NCI-H345 (cell line): ENCODE measurements at places on chromosomes 4 and X.

DNA sequence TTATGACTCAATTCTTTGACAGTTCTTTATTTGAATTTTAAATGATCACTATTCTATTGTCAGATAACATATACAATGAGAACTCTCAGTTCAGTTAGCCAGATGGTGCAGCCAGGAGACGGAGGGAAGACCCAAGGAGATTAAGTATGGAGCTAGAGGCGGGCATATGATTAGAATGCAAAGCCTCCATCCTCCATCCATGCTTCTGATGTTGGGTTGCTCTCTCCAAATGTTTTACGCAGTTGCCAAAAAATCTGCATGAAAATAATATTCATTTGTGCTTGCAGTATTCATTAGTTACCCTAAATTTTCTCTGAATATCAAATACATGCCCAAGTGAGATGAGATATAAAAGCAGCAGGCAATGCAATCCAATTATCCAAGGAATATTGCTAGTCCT lies 874.8 kb downstream of the C4orf33 start:
- DNase-seq = no peak

DNA sequence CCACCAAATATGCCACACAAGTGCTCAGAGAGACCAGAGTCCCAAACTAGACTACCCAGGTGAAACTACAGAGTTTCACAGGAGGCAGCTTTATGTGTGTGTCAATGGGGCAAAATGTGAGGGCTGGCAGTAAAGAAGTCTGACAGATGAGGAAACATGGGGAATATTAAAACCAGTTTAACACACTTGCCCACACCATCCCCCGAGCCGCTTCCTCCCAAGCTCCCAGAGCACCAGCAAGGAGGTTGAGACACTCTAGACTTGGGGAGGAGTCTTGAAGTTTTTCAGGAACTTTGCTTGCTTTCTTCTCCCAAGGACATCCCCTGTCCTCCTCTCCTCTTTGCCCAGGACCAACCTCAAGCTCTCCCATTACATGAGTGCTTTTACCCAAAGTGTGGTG lies 94.7 kb upstream of the SPRY1 start:
- no peak for DNase-seq

GRCh38 chrX:25596921-25597320 lies 541.2 kb upstream of the MAGEB18 start:
- DNase-seq = no peak

DNA sequence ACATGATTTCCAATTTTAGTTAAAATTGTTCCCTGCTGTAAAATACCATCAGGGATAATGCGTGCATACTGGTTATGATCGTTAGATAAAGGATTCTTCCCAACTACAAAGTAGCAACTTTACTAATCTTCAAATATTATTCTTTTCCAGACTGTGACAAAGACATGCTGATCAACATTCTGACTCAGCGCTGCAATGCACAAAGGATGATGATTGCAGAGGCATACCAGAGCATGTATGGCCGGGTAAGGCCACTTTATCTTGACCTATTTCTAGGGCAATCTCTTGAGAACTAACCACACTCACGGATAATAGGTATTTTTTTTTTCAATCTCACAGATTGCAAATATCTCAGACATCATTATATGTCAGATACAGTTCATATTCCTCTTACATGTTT lies 47.0 kb downstream of the ANXA10 start:
- no peak for DNase-seq

GRCh38 chr4:151745481-151746231 lies 15.2 kb downstream of the GATB start:
- no peak for DNase-seq

DNA sequence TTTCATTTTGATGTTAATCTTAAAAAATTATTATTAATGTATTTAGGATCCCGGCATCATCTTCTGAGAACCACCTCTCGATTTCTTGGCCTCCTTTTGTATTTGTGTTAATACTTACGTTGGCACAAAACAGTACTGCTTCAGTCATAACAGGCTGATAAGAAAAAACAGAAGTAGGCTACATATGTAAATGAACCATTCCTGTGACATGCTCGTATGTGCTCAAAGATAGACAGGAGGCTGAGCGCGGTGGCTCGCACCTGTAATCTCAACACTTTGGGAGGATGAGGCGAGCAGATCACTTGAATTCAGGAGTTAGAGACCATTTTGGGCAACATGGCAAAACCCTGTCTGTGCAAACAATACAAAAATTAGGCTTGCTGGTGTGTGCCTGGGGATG lies 109.4 kb upstream of the H2AZ1 start:
- no peak for DNase-seq

- no peak for DNase-seq
These were observed 19.3 kb downstream of the RASSF6 start for GRCh38 chr4:73600954-73601353.
